Fibroblast of mammary gland (primary cell): ENCODE measurements at places on chromosomes 1 and 21.
A peak's percentile ranks its signal among the peaks of the same experiment; 100 is the strongest.

DNA sequence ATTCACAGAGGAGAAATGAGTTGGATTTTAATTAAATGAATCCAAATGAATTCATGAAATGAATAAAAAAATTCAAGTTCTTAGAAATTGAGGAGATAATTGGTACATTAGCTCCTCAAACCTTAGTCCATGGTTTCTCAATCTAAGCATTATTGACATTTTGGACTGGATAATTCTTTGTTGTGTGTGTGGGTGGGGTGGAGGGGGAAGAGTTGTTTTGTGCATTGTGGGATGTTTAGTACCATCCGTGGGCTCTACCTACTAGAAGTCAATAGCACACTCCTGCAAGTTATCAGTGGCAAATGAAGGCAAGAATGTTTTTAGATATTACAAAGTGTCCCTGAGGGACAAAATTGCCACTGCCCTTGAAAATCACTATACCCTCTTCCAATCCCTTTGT lies 431.9 kb downstream of the PLPP3 start:
- DNase-seq, result no peak

GRCh38 chr1:228304225-228304624 lies 96.4 kb downstream of the OBSCN start:
- DNase-seq, result no peak

- DNase-seq, result no peak
Measured at GRCh38 chr1:47390843-47391242, 25.2 kb upstream of the FOXE3 start.

DNA sequence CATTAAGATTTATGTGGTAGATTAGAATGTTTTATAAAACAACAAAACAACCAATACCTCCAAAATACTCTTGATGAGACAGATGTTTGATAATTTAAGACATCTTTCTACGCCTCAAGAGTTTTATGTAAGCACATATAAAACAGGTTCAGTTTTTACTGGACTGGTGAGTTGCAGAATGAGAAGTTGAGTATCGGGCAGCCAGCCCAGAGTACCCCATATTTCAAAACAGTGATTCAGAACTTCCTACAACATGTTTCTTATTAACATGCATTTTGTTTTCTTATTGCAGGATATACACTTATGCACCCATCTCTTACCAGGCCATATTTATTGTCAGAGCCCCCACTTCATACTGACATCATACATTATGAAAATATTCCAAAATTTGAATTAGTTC lies 91.4 kb upstream of the RAVER2 start:
- DNase-seq, result peak; percentile 54

- no peak for DNase-seq
Measured at GRCh38 chr1:116571215-116571919, 541 bp upstream of the CD58 start.

- no peak for DNase-seq
Measured at GRCh38 chr1:85174503-85174902, 26.3 kb downstream of the SYDE2 start.

GRCh38 chr1:220420726-220421125 lies 107.2 kb upstream of the MARK1 start:
- no peak for DNase-seq

GRCh38 chr1:10882069-10882468 lies 85.6 kb upstream of the CASZ1 start:
- no peak for DNase-seq

- no peak for DNase-seq
Measured at GRCh38 chr1:155040358-155041093, 6.9 kb downstream of the DCST1 start.

DNA sequence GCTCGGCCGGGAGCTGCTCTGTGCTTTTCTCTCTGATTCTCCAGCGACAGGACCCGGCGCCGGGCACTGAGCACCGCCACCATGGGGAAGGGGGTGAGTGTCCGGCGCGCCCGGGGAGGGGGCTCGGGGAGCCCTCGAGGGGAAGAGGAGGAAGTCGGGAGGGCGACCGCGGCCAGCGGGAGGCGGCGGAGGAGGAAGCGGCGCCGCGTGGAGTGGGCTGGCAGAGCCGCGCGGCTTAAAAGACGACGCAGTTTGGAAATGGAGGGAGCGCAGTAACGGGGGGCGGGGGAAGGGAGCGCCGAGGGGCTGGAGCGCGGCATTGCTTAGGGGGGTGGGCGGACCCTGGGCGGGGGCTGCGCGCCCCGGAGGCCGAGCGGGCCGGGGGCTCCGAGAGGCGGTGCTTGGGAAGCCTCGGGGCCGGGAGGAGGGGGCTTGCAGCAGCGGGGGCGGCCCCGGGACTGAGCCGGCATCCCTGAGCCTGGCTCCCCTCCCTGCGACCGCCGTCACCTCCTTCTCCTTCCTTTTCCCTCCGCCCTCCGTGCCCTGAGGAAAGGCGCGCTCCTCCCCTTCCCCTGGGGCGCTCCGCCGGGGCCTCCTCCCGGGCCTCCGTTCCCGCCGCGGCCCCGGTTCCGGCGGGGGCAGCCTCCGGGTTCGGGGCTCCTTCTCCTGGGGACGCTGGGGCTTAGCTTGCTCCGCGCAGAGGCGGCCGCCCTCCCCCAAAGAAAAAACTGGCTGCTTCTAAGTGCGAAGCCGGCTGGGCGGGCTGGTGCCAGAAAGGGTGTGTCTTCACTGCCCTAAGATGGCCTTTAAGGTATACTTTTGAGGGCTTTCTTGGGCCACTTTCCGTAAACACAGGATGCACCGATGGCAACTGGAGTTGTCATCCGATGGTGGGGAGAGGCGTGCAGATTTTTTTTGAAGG lies 648 bp downstream of the ATP1A1 start:
- DNase-seq, result peak; percentile 48

DNA sequence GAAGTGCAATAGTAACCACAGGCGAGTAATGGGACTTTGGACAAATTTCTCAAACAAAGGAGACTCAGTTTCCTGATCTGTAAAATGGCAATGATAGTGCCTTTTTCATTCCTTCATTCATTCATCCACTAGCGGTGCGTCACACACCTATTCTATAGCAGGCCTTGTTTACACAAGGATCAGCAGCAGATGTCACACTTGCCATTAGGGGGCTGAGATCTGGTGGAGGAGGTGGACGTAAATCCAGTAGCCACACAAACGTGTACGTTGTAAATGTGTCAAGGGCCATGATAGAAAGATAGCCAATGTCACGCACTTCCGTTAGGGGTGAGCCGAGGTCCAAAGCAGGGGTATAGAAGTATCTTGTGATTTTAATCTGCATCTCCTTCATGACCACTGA lies 34.2 kb downstream of the SERINC2 start:
- no peak for DNase-seq

DNA sequence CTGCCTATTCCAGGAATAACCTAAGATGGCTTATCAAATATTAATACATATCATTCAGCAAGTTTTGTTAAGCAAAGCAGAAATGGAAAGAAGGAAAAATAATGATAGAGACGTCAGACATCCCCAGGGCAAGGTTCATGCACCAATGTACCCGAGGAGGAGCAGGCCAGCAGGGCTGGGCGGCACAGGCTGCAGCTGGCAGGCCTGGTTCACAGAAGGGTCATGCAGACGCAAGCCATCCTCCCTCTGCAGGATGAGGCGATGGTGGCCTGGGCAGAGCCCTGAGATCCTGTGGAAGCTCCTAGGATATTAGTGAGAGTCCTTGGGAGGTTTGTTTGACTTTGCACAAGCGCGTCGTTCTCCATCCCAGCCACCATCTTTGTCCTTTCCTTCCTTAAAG lies 30.0 kb downstream of the BATF3 start:
- DNase-seq, result no peak
